Cortex of kidney (tissue), 1 donor: ENCODE measurements at places on chromosomes 1 and 21.

- no peak for DNase-seq
These were observed 273.9 kb downstream of the TM2D1 start for GRCh38 chr1:61450872-61451571.

DNA sequence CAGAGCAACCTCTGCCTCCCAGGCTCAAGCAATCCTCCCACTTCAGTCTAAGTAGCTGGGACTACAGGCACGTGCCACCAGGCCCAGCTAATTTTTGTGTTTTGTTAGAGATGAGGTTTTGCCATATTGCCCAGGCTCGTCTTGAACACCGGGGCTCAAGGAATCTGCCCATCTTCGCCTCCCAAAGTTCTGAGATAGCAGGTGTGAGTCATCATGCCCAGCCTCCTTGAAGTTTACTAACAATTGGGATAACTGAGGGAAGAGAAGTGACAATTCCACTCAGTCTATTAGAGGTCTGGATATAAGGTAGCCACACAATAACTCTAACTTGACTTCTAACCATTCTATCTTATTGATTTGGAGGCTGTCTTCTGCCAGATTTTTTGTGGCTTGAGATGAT, 6.3 kb upstream of the RCC1 start:
- DNase-seq: no peak

DNA sequence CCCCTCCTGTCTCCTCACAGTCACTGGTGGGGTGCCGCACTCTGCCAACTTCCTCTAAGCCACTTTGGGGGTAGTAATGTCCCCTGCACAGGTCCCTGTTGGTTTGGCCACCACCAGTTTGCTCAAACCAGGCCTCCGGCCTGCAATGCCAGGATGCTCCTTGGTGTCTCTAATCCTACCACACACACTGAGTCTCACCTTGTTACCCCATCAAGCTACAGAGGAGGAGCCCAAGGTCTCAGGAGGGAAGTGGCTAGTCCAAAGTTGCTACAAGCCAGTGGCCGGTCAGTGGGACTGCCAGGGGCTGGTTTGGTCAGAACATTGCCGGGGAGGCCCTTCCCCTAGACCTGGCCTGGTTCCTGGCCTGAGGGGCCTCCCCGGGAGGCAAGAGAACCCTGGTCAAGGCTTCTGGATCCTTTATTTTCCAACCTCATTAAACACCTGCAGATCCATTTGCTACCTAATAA, 21.5 kb upstream of the LRP8 start:
- DNase-seq: no peak

GRCh38 chr1:33155877-33156538, 25.8 kb downstream of the TRIM62 start:
- DNase-seq: no peak

GRCh38 chr1:225371366-225372010, 56.4 kb downstream of the LBR start:
- DNase-seq: no peak

DNA sequence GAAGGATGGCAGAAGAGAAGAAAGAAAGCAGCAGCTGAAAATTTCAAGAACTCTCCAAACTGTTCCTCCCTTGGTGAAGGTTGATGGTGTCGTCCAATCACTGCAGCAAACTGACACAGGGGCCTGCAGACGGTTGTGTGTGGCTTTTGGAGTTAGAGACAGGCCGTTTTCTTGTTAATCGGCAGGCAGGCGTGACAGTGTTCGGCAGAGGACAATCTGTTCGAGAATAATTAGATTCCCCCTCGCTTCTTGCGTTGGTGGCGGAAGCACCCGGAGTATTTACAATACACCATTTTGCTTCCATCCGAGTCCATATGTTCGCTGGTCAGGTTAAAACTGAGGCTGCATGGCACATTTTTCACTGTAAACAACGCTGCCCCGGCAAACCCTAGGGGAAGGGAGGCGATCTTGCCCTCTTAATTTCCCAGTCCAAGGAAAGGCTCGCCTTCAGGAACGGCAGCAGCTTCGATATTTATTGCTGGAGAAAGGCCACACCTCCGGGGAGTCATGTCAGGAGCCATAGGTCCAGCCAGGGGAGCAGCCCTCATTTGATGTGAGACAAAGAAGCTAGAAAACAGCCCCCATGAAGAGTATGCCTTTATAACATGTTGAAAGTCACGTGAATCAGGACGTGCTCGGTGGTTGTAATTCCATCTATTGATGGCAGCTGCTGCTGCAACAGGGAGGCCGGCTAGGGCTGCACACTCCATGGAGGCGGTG, 360.1 kb downstream of the SMYD3 start:
- no peak for DNase-seq

DNA sequence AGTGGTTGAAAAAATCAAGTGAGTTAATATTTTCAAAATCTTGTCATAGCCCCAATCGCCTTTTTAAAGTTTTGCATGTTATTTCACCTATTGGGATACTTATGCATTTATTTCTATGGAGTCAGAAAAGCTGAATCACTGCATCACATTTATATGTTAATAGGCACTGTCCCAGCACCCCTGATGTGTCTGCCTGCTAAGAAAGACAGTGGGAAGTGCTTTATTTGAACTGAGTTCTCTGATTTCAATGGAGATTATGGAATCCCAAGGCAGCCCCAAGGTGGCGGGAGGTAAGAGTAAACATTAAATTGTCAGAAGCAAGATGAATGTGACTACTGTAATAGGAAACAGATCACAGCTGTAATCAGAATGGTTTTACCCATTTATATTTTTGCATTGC, 2225.7 kb downstream of the NCAM2 start:
- no peak for DNase-seq

GRCh38 chr1:206803221-206803730, 31.0 kb upstream of the IL10 start:
- DNase-seq: no peak

- DNase-seq: no peak
These were observed 5.3 kb downstream of the SYTL1 start for GRCh38 chr1:27346991-27347624.

DNA sequence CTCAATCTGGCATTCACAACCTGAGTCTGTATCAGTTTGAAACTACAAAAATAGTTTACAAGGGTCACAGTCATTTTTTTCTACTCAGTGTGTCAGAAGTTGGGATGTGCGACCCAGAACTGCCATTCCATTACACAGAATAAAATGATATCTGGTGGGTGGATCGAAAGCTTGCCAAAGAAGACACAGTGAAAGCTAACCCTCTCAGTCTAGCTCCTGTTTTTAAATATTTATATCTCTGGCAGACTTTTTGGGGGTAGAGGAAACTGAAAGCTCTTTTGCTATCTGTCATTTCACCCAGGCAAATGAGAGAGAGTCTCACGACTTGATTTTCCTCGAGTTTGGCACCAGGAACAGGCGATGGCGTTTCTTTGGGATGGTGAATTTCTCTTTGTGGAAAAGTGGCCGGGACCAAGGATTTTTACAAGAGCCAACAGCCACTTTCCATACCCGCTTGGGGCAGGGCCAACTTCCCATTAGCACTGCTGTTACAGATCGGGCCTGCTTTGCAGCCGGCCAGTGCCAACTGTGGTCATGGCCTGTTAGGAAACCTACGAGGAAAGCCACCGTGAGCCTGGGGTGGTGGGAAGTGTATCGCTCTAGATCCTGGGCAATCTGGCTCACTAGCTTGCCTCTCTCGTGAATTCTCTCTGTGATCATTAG, 185.5 kb upstream of the NFIA start:
- DNase-seq: no peak

GRCh38 chr21:33229099-33229783, 497 bp upstream of the IFNAR2 start:
- no peak for DNase-seq

DNA sequence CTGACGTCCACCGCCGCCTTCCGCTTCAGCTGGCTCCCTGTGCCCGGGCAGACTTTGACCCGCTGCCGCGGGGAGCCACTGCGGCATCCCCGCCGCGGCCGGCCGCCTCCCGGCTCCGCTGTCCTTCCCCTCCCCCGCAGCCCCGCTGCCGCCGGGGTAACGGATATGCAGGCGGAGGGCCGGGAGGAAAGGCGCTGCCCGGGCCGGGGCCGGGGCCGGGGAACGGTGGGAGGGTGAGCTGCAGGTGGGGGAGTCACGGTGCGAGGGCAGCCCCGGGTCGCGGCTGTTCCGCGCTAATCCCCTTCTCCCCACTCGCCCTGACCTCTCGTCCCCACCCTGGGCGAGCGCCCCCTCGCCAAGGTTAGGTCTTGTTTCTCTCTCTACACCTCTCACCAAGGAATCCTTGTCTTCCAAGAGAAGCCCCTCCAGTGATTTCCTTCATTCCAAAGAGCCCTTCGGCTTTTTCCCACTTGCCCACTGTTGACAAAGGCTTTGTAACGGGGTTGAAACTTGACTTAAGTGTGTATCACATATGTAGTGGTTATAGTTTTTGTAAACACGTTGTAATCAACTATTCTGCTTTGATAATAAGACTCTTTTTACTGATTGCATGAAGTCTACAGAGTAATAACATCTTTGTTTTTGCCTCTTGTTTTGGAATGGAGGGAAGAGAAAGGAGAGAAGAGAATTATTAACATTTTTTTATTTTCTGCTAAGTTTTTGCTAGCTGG, 669 bp downstream of the XPR1 start:
- DNase-seq: no peak

GRCh38 chr1:109498161-109498801, 4.4 kb downstream of the CYB561D1 start:
- no peak for DNase-seq

- no peak for DNase-seq
These were observed 106.2 kb downstream of the TOMM20 start for GRCh38 chr1:235022341-235022980.

DNA sequence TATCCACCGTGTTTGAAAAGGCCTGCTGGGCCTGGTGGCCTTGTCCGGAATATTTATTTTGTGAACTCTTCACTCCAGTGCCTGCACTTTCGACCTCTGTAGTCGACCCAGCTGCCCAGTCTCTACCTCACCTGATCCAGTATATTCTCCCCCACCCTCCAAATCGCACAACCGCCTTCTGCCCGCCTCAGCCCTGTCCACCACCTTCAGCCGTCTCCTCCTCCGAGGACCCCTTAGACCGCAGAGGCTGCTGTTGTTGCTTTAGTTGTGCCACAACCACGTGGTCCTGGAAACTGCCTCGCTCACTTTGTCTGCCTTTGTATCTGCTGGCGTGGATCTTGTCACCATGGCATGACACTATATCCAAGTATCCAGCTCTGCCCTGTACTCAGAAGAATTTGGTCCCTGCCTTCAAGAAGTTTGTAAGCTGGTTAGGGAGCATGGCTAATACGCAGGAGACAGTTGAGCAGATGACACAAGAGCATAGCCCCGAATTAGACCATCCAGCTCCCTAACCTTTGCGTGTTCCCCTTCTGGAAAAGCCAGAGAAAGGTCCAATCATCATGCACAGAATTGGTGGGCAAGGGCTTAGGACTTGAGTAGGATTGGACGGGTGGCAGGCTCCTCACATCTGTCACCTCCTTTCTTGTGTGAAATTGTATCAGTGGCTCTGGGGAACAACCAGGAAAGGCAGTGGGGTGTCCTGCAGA, 1.5 kb downstream of the PHGDH start:
- no peak for DNase-seq

DNA sequence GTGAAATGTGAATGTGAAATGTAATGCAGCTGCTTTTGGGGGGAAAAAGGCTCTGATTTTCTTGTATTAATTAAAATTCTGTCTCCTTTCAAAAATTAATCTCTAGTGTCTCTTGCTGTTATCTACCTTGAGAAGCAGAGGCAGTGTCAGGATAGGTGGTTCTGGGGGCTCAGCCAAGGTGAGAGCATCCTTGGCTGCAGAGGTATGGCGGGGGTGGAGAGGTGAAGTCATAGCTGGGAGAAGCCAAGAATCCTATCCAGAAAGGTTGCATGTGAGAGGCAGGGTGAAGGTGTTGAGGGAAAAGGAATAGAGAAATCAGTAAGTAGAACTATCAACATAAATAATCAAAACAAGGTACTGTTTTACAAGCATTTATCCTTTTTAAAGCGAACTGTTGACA, 181.2 kb downstream of the CACNA1E start:
- DNase-seq: no peak

GRCh38 chr1:38672692-38673091, 186.9 kb downstream of the RRAGC start:
- DNase-seq: no peak

DNA sequence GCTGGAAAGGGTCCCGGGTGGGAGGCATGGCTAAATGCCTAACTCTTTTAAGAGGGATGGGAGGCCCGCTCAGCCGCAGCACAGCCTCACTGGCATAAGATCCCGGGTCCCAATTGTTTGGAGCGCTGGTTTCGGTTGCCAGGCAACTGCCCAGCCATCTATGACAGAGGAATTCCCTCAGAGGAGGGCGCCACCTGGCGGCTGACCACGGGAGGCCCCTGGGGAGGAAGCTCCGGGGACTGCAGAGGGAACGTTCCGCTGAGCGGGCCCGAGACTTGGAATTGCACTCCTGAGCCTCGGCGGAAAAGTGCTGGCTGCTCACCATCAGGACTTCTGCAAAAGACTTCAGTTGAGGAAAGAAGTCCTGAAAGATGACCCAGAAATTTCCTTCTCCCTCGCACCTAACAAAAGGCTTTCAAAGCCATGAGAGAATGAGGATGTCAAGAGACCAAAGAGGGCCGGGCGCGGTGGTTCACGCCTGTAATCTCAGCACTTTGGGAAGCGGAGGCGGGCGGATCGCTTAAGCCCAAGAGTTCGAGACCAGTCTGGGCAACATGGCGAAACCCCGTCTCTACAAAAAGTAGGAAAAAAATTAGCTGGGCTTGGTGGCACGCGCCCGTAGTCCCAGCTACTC, 1.1 kb upstream of the ELAPOR1 start:
- DNase-seq: peak; percentile 49

- DNase-seq: no peak
These were observed 115.5 kb downstream of the GABPA start for GRCh38 chr21:25850126-25850842.

DNA sequence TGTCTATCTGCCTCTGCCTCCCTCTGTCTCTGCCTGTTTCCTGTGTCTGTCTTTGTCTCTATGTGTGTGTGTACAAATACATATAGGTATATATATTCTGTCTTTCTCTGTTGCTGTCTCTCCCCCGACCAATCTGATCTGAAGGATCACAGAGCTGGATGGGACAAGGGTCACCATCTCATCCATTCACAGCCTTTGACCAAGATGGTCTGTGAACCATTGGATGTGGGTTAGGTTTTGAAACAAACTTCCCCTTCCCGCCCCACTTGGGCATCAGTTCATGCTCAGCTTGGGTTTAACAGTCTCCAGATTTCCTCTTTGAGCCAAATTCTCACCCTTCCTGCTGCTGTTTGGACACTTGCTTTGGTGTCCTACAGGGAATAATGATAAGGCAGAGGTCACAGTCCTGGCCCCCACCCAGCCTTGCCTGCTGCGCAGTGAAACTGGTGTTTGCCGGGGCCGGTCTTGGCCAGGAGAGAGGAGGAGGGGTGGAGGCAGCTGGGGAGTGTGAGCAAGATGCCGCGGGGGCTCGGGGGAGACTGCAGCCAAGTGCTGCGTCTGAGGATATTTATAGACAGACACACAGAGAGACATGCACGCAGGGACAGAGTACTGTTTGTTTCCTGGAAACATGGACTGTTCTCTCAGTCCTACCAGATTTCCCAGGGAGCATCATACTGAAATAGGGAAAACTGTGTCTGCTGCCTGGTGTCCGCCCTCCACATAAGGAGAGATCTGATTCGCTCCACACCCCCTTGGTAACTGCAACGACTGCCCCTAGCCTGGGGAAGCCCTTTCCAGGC, 27.0 kb upstream of the BTG2 start:
- peak; percentile 16 for DNase-seq

GRCh38 chr21:45405819-45406762, 1.1 kb downstream of the COL18A1 start:
- DNase-seq: no peak

- no peak for DNase-seq
These were observed 4.8 kb downstream of the NTNG1 start for GRCh38 chr1:107145637-107146036.
